Urothelium cell line (cell line): ENCODE measurements at places on chromosomes 7 and 10.

DNA sequence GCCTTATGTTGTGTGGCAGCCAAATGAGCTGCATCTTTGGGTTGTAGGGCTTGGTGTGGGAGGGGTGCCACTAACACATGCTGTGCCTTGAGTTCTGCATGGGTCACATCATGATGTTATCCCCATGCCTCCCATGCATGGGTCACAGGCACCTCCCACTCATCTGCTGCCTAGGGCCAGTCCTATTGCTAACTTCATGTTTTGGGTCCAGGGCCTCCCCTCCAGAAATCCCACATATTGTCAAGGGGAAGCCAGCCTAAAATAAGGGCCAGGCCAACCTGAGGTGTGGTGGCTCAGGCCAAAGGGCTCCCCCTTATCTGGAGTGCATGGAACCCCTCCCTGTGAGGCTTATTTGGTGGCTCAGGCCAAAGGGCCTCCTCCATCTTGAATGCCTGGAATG lies 299.0 kb downstream of the RPS24 start:
- no peak for DNase-seq

DNA sequence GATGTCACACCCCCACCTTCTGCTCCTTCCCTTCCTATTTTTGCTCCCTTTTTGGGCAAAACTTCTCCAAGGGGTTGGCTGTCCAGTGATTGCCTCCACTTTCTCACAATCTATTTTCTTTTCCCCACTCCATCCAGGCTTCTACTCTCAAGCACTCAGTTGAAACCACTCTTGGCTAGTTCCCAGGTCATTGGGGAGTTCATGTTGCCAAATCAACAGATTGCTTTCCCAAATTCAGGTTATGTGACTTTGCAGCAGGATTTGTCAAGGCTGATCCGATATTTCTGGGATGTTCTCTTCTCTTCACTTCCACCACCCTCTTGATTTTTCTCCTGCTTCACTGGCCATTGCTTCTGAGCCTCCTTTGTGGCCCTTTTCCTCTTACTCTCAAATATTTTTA lies 258.7 kb upstream of the SLC26A5 start:
- DNase-seq: no peak

- DNase-seq: no peak
These were observed 282.9 kb downstream of the BICC1 start for GRCh38 chr10:58795560-58795959.

- no peak for DNase-seq
These were observed 285.6 kb downstream of the USP6NL start for GRCh38 chr10:11325817-11326216.

DNA sequence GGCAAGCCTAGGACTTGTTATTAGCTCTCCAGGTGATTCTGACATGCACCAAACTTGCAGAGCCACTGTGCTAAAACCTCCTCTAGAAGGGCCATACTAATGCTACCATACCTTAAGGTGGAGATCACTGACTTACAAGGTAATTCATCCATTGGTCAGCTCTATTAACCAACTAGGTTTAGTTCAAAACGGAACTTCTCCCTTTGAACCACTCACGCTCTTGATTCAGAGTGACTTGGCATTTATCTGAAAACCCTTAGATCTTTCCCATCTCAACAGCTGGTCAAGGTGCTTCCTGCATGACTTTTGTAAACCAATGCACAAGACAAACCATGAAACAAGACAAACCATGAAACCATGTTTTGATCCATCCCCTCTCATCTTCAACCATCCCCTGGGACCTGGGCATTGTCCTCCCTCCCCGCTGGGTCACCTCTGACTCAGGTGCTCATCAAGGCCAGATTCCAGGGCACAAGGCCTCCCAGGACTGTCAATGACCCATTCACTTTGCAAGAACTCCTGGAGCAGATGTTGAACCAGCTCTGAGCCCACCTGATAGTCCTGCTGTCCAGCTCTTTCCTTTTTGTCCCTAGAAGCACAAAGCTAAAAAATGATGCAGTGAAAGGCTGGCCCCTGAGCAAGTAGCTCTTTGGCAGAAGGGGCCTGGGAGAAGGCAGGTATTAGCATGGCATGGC lies 18.8 kb downstream of the IMPDH1 start:
- DNase-seq: no peak

DNA sequence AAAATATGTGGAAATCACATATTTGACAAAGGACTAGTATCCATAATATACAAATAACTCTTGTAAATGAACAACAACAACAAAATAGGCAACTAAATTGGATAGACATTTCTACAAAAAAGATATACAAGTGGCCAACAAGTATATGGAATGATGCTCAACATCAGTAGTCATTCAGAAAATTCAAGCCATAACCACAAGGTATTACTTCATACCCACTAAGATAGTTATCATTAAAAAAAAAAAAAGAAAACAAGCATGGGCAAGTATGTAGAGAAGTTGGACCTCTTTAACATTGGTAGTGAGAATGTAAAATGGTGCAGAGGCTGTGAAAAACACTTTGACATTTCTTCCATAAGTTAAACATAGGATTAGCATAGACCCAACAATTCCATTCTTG lies 80.8 kb downstream of the CYP26A1 start:
- no peak for DNase-seq
